ENCODE measurements at places on chromosomes 6 and 20.

- DNase-seq: no peak
Measured at GRCh38 chr20:23060629-23061028, 11.2 kb upstream of the THBD start.

- no peak for DNase-seq
Measured at GRCh38 chr6:101199441-101199840, 194.1 kb upstream of the GRIK2 start.

DNA sequence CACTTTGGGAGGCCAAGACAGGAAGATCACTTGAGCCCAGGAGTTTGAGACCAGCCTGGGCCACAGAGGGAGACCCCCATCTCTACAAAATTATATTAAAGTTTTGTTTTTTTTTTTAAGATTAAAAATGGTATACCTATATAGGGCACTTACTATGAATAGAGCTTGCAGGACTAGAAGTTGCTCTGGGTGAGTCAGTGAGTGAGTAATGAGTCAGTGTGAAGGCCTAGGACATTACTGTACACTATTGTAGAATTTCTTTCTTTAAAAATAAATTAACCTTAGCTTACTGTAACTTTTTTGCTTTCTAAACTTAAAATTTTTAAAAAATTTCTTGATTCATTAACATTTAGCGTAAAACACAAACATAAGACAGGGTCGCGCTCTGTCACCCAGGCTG lies 29.7 kb downstream of the STK35 start:
- DNase-seq: peak; percentile 6

- DNase-seq: peak; percentile 74
Measured at GRCh38 chr6:18823782-18824386, 436.7 kb downstream of the RNF144B start.

DNA sequence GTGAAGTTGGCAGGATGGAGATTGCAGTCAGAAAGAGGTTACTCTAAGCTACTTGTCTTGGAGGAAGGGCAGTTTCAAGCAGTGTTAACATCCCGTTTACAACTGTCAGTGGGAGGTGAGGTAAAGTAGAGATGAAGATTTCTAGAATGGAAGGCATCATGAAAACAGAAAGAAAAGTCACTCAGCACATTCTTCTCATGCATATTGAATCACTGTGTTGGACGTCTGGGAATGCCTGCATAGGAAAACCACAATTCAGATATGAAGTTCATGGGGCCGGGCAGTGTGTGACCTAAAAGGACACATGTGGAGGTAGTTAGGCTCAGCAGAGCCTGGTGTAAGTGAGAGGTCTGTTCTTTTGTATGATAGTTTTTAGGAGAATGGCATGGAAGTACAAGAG lies 73.5 kb upstream of the LAMP5 start:
- no peak for DNase-seq

- no peak for DNase-seq
Measured at GRCh38 chr6:18389479-18389878, 2.3 kb downstream of the RNF144B start.

DNA sequence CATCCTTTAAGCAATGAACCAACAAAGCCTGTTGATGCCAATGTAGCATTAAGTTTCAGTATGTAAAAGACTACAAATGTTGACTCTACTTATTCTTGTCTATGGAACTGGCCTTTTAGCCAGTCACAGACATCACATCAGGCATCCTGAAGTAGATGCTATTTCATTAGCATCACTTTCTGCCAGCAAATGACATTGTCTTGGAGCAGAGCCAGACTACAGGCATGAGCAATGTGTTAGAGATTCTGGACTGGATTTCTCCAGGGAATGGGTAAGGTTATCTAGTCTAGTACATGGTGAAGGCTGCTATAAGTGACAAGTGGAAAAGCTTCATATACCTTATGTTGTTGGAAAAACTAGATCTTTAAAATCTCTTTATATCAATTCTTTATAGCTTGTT lies 142.9 kb downstream of the ADGRB3 start:
- DNase-seq: no peak

DNA sequence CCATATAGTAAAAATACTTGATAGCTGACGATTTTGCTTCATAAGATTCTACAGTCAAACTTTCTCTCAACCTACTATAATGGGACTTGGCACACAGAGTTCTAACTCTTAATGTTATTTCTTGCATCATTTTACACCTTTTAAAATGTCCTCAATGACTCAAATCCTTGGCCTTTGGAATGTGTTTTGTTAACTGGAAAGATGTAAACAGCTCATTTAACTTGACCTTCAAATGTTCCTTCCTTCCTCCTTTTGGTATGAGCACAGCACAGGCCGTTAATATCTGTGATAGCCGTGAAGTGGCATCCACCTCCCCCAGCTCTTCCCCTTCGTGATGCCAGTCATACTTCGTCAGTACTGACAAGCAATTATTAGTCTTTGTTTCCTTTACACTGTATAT lies 972.0 kb upstream of the CITED2 start:
- DNase-seq: no peak

DNA sequence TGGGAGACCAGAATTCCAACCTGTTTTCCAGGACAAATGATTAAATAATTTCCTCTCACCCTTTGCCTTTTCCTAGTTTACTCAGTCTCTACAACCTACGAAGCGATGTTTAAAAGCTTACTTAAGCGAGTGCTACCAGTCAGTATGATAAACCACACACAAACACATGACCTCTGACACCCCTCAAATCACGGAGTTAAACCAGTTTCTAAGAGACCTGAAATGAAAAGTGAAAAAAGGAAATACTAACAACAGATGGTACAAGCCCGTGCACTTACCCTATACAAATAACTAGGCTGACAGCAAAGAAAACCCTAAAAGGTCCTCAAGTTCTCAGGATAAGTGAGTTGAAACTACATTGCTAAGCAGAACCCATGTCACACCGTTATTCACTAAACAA lies 7.7 kb downstream of the TNFRSF21 start:
- DNase-seq: no peak

DNA sequence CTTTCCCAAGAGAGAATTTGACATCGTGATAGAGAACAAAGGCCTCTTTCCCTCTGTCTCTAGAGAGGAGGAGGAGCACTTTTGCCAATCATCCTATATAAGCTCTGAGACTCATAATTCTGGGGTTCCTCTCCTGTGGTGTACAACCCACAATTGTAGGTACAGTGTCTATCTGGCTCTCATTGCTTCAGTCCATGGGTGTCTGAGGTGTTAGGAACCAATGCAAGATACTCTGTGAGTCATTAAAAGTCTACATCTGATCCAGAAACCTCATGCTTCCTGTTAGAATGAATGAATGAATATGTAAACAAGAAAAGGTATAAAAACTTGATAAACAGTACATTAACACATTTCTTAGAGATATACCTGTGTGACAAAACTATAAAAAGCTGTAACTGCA lies 356.7 kb downstream of the QKI start:
- DNase-seq: no peak

DNA sequence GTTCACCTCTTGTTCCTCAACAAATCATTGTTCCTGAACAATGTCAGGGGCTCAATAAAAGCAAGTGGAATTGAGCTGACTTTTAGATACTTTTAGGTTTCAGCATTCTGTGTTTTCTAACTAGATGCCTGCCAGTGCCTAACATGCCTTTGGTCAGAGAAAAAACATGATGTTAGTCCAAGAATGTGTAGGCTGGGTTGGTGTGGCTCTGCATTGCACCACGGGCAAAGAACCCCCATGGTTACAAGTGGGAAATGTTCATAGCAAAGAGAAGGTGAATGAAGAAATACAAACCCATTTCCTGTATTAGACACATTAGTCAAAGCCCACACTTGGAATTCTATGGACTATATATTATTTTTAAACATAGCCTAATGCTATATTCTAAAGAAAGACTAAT lies 193.3 kb downstream of the TMEM200A start:
- DNase-seq: no peak

- DNase-seq: no peak
Measured at GRCh38 chr6:25312034-25312620, 33.0 kb downstream of the CARMIL1 start.

DNA sequence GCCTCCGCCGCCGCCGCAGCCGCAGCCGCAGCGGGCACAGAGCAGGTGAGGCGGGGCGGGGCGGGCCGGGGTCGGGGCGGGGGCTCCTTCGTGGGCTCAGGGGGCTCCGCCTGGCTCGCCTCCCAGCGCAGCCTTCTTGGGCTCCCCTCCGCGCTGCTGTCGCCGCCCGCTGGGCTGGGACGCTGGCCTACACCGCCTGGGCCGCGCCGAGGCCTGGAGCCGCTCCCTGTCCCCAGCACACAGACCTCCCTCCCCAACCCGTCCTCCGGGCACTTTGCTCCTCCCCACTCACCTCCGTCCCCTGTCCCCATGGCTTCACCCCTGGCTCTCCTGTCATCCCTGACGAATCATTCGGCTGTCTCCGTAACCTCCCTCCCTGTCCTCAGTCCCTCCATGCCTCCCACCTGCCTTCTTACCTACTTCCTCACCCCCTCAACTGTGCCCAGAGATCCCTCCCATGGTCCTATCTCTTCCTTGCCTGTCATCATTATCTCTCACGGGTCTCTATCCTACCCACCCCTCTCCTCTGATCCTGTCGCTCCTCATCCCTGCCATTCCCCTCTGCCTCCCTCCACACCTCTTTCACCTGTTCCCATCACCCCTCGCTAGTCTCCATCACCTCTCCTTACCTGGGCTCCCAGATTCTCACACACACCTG lies 512 bp downstream of the TTBK1 start:
- no peak for DNase-seq

DNA sequence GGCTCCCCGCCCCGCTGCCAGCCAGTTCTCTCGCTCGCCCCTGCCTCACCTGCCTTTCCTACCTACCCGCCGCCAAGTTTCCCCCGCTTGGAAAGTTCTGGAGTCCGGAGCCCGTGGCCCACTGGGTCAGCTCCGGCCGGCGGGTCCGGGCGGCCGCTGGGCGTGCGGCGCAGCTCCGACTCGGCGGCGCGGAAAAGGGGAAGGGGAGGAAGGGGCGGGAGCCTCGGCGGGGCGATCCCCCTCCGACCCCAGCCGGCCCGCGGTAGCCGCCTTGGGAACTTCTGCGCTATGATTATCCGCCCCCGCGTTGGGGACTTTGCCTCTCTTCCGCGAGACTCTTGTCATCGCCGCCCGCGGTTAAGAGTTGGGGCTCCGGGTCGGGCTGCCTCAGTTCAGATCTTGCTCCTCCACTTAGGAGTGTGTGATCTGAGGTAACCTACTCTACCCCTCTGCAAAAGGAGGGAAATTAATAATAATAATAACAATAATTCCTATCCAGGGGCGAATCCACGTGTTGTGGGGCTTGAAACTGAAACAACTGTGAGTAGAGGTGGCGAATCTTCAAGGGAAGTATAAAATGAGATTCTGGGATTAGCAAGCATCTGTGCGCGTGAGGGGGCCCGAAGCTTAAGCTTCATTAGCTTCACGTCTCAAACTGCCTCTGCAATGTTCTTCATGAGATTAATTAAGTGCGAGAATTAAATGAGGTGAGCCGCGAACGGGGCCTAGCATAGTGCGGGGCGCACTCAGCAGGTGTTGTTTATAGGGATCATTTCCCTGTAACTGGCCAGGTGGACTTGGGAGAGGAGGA lies 30.8 kb downstream of the SF3B5 start:
- DNase-seq: no peak

DNA sequence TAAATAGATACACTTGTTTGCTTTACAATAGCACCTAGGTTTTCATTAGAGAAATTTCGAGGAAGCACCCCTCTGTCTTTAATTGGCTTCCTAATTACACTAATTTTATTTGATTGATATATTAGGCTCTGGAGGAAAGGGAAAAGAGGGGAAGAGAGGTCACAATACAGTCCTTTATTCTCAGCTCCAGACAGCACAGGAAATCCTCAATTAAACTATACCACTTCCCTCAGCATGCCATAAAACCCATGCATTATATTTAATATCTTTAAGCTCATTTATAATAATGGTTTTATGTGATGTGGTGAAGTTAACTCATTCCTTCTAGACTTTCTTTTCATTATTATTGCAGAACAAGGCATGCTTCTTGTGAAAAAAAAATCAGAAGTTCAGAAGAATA lies 17.7 kb upstream of the PDE7B start:
- no peak for DNase-seq

DNA sequence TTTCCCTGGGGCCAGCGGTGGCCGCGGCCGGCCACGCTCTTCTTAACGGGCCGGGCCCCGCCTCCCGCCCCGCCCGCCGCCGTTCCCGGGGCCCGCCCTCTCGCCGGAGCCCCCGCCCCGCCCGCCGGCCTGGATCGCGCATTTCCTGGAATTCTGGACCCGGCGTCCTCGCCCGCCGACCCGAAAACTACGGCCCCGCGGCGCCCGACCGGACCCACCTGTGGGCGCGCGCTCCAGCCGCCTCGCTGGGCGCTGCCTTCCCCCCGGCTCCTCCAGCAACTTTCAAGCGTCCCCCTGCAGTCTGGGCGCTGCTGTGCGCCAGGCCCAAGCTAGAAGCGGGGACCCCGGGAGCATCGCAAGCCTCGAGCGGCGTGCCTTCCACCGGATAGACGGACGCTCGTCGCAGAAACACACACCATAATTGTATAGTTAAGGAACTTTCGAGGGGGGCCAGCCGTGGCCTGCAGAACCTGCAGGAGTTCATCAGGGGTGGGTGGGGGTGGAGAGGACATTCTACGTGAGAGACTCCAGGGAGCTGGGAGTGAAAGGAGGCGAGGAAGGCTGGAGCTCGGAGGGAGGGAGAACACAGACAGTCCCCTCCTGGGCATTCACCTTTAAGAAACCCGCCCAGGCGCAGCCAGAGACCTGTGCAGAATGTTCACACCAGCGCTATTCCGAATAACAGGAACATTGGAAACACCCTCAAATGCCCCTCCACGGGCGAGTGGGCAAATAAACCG lies at the start of gene ADA:
Gene ADA, minus strand, starts transcription at position 16 of the 740 bp plus-strand sequence. CDS start 92 bp downstream, outside the sequence.
- DNase-seq: no peak

GRCh38 chr6:113432521-113433334 lies 424.4 kb upstream of the MARCKS start:
- no peak for DNase-seq

DNA sequence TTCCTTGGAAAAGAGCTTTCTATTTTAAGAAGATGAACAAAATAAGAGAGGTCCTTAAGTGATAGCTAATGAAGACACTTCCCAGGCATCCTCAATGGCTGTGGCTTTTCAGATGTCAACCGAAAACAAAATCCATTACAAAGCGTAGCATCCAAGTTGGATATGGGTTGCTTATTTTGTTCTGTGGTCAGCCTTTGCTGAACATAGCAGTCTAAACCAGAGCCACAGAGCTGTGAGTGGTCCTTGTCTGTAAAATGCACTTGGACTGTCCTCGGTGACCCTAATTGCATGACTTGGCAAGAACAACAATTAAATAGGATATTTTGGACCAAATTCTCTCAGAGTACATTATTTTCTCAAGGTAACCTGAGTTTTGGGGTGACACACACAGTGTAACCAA lies 10.4 kb upstream of the BFSP1 start:
- DNase-seq: no peak

- no peak for DNase-seq
Measured at GRCh38 chr20:5586720-5587119, 163.5 kb upstream of the SHLD1 start.

GRCh38 chr20:21936261-21936660 lies 230.8 kb downstream of the PAX1 start:
- no peak for DNase-seq

GRCh38 chr6:5529733-5530132 lies 268.4 kb downstream of the FARS2 start:
- DNase-seq: no peak

DNA sequence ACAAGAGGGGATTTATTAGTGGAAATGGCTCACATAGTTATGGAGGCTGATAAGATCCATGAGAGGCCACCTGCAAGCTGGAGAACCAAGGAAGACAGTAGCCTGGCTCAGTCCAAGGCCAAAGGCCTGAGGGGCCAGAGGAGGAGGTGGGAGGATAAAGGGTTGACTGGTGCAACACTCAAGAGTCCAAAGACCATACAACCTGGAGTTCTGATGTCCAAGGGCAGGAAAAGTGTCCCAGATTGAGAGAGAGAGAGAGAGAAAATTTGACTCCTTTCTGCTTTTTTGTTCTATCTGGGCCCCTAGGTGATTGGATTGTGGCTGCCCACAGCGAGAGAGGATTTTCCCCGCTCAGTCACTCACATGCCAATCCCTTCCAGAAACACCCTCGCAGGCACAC lies 8.0 kb downstream of the HLA-F start:
- no peak for DNase-seq

Measured in HCT116 (cell line).